ENCODE measurements at places on chromosomes 4 and X.

DNA sequence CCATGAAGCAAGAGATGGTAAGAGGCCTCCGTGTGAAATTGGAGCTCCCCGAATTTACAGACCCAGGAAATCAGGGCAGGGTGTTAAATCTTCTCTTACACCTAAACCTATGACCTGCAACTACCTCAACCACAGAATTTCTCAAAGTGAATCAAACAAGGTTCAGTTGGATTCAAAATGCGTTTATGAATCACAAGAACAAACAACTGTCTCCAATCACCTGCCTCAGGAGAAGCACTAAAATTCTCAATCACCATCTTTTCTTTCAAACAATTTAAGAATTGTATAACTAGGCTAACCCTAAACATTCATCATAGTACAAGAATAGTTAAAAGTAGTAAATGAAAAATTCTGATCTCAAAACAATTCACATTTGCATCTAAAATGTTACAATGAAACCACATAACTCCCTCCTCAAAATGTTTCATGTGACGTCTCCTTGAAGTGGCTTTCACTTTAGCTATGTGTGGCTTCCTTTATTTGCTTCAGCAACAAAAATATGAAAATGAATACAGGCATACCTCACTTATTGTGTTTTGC is 19.2 kb downstream of the PPP3CA start:
- no peak for DNase-seq

DNA sequence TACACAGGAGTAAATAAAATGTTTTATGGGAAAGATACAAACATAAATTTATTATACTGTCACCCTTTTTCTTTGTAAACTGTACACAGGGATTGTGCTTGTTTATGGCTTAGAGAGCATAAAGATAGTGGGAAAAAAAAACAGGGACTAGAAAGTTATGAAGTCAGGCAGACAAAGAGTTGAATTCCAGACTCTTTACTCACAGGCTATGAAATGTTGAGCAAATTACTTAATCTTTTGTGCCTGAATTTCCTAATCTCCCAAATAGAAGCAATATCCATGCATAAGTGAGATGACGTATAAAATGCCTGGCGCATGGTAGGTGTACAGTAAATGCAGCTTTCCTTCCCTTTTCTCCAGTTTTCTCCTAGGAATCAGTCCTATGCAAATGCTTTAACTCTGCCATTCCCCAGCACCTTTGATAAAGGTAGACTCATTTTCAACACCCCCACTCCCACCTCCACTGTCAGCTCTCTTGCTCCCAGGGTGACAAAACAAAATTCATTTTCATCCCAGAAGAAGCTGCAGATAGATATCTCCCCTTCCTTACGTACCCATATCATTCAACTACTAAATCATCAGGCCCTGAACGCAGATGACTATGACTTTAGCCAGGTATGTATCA is 44.5 kb upstream of the BTC start:
- no peak for DNase-seq

- DNase-seq = no peak
These were observed 51.2 kb downstream of the GATB start for GRCh38 chr4:151709587-151709986.

DNA sequence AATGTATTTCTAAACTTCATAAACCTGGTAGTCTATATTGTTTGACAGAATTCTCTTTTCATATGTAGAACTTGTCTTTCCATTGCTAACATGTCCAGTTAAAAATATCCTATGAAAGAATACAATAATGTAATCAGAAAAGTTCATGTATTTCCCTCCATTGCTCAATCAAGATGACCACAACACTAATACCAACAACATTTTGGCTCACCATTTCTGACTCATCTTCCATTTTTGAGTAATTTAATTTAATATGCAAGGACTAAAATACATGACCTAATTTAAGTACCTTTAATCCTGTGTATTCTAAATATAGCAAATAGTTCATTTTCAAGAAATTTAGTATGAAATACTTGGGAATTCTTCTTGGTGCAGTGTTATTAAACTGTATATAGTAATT is 239.5 kb upstream of the GPC4 start:
- no peak for DNase-seq

GRCh38 chr4:14596437-14596836 is 405.8 kb upstream of the CPEB2 start:
- no peak for DNase-seq

- no peak for DNase-seq
These were observed 250.0 kb downstream of the CBR4 start for GRCh38 chr4:168759959-168760527.

GRCh38 chrX:107709266-107709806 is 66.3 kb downstream of the TSC22D3 start:
- no peak for DNase-seq

DNA sequence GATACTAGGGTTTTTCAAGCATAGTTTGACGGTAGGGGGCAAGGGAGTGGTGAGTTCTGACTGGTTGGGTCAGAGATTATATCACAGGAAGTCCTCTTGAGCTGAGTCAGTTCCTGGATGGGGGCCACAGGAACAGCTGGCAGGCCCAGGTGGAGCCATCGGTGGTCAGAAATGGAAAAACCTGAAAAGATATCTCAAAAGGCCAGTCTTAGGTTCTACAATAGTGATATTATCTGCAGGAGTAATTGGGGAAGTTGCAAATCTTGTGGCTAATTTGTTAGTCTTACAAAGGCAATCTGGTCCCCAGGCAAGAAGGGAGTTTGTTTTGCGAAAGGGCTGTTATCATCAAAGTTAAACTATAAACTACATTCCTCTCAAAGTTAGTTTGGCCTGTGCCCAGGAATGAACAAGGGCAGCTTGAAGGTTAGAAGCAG is 159.3 kb downstream of the PTCHD1 start:
- peak; percentile 10 for DNase-seq

DNA sequence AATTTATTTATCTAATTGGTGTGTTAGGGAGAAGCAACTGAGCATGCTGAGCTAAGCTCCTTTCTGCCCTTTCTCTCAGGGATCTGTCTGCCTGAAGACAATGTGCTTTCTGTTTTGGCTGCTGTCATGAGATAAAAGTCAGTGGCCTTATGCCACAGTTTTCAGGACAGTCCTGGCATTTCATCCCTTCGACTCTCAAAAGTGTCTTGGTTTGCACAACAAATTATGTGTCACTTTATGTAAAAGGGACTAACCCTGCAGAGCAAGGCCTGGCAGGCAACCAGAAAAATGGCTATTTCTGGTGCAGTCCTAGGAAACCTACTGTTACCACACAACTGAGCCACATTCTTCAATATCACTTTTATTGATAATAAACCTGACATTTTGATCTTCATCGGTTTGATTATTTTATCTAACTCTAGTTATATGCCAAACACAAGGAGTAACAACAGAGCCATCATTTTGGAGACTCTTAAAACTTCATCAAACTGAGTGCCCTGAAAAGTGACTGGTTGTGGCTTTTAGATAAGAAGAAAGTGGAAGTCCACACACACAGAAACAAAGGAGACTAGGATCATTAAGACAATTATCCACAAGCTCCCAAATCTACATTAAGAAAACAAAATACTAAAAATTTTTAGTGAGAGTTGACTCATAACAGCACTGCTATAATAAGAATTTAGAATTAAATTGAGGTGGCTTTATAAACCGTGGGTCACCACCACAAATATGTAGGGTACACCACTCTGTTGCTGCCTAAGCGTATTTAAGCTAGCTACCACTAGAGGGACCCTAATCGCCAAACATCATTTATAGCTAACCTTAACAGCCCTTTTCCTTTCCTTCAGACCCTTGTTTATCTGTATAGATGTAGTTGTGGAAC is 95.9 kb upstream of the PTPN13 start:
- DNase-seq = peak; percentile 52

DNA sequence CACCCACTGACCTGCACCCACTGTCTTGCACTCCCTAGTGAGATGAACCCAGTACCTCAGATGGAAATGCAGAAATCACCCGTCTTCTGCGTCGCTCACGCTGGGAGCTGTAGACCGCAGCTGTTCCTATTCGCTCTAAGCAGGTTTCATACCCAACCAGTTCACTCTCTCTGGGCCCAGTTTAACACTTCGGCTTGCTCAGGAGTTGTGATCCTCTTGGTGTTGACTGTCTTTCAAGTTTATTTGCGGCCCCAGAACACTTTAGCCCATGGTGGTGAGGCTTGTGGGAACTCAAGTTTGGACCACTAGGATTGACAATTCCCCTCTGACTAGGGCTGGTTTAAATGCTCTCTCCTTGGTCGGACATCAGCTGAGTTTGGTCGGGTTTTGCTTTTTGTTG is 147.0 kb downstream of the DACH2 start:
- no peak for DNase-seq

GRCh38 chr4:122412547-122412946 is 33.7 kb downstream of the ADAD1 start:
- DNase-seq = no peak

GRCh38 chr4:38663801-38664705 is at the start of gene KLF3:
Gene KLF3, plus strand, starts transcription at chr4:38664199. Its CDS starts 16,427 bp downstream, at chr4:38680626.
- DNase-seq = peak; percentile 77

- no peak for DNase-seq
These were observed 50.1 kb downstream of the FBXW7 start for GRCh38 chr4:152485726-152486276.

- no peak for DNase-seq
These were observed 68.2 kb downstream of the USP9X start for GRCh38 chrX:41153448-41153847.

DNA sequence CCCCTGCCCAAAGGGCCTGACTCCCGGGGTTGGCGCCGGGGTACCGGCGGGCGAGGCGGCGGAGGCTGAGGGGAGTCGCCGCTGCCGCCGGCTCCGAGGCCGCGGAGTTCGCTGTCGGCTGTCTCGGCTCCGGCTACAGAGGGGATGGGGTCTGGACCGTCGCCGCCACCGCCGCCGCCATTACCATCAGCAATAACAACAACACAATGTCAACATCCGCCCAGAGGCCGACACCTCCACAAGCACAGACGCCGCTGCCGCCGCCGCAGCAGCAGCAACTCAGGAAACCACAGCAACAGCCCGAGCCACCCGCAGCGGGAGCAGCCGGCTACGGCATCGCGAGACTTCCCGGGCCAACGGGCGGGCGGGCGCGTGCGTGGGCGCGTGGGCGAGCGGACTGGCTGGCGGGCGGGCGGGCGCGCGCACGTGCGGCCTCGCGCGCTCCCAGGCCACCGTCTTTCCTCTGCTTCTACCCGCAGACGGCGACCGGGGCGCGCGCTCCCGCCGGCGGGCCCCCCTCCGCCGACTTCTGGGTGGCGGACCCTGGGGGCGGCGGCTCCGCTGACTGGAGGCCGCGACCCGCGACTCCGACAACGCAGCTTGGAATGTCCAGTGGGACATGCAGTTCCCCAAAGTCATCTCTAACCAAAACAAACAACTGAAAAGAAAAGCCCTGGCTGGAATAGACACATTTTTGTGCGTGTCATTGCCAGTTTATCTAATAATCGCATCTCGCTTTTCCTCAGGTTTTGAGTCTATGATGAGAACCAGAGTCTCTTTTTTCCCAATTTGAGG is at the start of gene CHIC2:
Gene CHIC2, minus strand, starts transcription at position 289 of the 795 bp plus-strand sequence. CDS start 305 bp downstream, outside the sequence.
- DNase-seq = peak; percentile 95

- no peak for DNase-seq
These were observed 34.2 kb downstream of the RAI2 start for GRCh38 chrX:17826609-17827496.

- DNase-seq = no peak
These were observed 592.2 kb downstream of the SMARCA1 start for GRCh38 chrX:128931071-128931470.

DNA sequence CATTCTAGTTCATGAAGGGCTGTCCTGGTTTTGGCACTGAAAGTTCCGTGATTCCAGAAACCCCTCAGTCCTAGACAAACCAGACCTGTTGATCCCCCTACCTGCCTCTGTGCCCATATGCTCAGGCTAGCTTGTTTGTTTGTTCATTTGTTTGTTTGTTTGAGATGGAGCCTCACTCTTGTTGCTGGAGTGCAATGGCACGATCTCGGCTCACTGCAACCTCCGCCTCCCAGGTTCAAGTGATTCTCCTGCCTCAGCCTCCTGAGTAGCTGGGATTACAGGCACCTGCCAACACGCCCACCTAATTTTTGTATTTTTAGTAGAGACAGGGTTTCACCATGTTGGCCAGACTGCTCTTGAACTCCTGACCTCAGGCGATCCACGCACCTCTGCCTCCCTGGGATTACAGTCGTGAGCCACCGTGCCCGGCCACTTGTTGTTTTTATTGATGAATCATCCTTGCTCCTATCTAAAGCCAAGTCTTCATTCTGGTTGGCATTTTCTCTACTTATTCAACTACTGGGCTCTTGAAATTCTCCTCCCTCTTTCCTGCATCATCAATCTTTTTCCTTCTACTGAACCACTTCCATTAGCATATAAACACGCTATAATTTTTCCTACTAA is 86.3 kb upstream of the BMP2K start:
- DNase-seq = no peak

- DNase-seq = peak; percentile 42
These were observed 80.5 kb downstream of the TBC1D9 start for GRCh38 chr4:140675599-140676231.

GRCh38 chr4:152819026-152819645 is 39.4 kb downstream of the ARFIP1 start:
- DNase-seq = no peak

DNA sequence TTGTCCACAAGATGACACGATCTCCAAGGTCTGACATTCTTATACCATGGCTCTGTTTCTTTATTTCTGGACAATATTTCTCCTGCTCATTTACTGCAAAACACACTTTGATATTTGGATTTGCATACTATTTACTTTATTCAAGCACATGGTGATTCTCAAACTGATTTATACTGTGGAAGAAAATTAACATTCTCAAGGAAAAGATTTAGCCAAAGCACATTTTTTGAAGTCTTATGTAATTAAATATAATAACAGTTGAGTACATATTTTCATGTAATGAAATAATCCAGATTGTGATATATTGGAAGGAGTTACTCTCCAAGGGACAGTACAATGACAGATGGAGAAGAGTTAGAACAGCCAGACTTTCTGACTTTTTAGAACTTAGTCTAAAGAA is 155.8 kb upstream of the CT83 start:
- no peak for DNase-seq

DNA sequence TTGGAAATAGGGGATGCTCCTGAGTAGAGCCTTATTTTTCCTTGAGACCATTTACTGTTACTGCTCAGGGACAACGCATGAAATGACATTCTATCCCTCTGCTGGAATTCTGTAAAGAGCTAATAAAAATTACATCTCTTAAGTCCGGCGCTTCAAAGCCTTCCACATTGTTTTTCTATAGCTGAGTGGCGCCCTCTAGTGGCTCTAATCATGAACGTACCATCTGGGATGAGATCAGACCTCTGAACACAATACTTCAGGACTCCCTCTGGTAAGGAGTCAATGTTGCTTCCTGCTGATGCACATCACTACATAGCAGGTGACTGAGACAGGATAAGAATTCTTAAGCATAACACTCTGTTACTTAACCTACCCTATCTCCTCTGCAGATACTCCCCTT is 6.0 kb downstream of the HMGN5 start:
- DNase-seq = peak; percentile 55

DNA sequence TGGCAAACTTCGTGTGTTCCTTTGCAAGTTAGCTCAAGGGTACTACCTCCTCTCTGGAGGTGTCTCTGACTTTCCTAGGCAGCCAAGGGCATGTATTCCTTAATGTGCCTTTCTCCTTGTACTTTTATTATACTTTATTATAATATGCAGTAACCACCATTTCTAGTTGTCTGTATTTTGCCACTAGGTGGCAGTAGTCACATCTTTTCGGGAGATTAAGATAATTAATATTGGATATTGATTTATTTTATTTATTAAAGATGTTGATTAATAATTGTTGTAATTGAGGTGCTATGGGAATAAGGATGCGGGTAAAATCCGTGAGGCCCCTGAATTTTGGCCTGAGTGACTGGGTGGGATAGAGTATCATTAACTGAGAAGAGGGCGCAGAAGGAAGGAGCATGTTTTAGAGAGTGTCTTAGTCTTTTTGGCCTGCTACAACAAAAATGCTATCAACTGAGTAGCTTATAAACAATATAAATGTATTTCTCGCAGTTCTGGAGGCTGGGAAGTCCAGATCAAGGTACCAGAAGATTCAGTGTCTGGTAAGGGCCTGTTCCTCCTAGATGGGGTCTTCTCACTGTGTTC is 153.3 kb downstream of the TMEM164 start:
- no peak for DNase-seq
